NCI-H526 (cell line): ENCODE measurements at places on chromosomes 13 and 19.

DNA sequence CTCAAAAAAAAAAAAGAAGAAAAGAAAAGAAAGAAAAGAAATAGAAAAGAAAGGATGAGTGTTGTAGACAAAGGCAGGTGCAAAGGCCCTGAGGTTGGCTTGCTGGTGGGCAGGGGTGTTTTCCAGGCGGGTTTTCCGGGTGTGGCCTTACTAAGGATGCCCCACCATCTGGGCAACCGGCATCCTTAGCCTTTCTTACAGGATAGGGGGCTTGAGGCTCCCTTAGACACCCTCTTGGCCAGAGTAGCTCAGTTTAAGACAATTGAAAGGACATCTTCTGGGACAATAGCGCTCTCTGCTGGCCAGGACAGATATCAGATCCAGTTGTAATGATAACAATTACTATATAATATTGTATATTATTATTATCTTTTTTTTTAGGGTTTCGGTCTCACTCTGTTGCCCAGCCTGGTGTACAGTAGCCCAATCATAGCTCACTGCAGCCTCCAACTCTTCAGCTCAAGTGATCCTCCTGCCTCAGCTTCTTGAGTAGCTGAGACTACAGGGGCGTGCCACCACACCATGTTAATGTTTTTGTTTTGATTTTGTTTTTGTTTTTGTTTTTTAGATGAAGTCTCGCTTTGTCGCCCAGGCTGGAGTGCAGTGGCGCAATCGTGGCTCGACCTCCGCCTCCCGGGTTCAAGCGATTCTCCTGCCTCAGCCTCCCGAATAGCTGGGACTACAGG, 1.4 kb upstream of the QTRT1 start:
- peak; percentile 63 for DNase-seq

DNA sequence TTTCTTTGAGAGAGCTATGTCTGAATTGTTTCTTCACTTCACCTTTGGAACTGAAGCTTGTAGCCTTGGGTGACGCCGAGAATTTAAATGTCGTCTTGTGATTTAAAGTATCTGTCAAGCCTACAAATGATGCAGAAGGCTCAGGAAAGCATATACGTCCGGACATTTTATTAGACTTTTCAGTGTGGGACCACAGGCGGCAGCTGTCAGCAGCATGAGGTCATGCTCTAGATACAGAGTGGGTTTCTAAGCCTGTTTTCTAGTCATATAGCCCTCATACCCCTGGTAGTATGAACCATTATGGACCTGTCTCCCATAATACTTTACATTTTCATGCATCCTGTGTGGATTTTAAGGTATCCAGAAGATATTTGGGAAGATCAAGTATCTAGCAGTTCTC, 212.3 kb downstream of the ATP8A2 start:
- DNase-seq: no peak

DNA sequence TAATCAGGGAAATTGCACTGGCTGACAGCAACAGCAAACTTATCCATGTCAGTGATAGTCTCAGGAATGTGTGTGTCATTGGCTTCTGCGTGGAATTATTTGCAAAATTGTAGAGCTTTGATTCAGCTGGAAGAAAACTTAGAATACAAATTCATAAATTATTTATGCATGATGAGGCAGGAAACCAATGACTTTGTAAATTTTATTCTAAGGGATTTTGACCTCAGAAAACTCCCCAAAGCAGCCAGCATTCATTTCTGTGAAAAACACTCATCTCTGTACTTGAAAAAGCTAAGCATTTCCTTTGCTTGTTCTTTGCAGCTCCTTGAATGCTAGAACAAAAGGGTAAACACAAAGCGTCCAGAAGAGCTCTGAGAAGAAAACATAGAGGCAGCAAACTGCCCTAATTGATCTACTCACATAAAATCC, 162.4 kb downstream of the DCT start:
- peak; percentile 14 for DNase-seq

GRCh38 chr19:2524361-2524839, 48.5 kb downstream of the GADD45B start:
- no peak for DNase-seq

- no peak for DNase-seq
Observed at GRCh38 chr19:49343123-49343522, 7.9 kb downstream of the CD37 start.

DNA sequence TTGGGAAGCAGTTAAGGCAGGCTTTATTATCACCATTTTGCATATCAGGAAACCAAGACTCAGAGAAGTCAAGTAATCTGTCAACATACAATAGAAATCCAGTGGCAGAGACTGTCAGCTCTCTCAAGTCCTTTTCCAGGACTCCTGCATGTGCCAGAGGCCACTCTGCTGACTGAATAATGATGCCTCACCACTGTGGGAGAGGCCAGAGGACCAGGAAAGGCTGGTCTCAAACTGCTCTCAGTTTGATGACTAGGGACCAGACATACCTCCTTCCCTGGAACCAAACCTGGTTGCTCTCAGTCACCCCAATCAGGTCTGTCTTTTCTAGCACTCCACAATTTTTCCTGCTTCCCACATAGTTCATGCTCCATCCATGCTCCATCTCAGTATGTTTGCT, 8.0 kb downstream of the RNASEH2B start:
- no peak for DNase-seq

GRCh38 chr19:1389033-1389940, 5.6 kb downstream of the NDUFS7 start:
- DNase-seq: no peak

- peak; percentile 33 for DNase-seq
Observed at GRCh38 chr19:6424195-6424938, at the start of gene KHSRP. TSS of gene KHSRP (minus strand) at chr19:6424811. CDS start at chr19:6424701, 110 bp downstream.

- DNase-seq: no peak
Observed at GRCh38 chr13:23963947-23964346, 66.6 kb upstream of the C1QTNF9B start.

DNA sequence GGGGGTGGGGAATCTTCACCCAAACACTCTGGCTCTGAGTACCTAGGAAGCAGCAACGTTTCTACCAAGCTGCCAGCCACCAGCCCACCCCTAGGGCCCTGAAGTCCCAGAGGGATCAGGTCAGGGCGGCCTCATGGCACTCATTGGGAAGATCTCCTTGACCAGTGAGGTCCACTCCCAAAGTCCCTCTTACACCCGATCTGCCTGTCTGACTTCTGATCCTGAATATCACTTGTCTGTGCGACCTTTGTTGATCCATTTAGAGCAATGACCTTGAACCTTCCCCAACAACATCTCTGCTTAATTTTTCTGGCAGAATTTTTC, 2.1 kb upstream of the GNA15 start:
- DNase-seq: no peak

GRCh38 chr13:45490068-45490467, 25.3 kb downstream of the COG3 start:
- peak; percentile 9 for DNase-seq

DNA sequence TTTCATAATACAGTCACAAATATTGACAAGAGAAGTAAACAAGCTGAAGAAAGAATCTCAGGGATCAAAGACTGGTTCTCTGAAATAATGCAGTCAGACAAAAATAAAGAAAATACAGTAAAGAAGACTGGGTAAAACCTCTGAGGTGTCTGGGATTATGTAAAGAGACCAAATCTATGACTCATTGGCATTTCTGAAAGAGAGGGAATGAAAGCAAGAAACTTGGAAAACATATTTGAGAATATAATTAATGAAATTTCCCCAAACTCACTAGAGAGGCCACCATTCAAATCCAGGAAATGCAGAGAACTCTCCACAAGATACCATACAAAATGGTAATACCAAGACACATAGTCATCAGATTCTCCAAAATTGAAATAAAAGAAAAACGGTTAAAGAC, 53.0 kb upstream of the GPC6 start:
- DNase-seq: no peak

DNA sequence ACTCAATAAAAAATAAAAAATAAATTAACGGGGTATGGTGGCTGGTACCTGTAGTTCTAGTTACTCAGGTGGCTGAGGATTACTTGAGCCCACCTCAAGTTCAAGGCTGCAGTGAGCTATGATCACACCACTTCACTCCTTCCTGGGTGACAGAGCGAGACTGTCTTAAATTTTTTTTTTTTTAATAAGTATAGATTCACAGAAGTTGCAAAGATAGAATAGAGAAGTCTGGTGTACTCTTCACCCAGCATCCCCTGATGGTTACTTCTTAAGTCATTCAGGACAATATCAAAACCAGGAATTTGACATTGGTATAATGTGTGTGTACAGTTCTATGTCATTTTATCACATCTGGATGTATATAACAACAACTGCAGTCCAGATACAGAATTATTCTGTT, 7.7 kb upstream of the CD22 start:
- no peak for DNase-seq

GRCh38 chr13:78024996-78025395, 106.4 kb upstream of the EDNRB start:
- no peak for DNase-seq

GRCh38 chr19:55579766-55580621, 654 bp downstream of the ZNF579 start:
- peak; percentile 56 for DNase-seq

DNA sequence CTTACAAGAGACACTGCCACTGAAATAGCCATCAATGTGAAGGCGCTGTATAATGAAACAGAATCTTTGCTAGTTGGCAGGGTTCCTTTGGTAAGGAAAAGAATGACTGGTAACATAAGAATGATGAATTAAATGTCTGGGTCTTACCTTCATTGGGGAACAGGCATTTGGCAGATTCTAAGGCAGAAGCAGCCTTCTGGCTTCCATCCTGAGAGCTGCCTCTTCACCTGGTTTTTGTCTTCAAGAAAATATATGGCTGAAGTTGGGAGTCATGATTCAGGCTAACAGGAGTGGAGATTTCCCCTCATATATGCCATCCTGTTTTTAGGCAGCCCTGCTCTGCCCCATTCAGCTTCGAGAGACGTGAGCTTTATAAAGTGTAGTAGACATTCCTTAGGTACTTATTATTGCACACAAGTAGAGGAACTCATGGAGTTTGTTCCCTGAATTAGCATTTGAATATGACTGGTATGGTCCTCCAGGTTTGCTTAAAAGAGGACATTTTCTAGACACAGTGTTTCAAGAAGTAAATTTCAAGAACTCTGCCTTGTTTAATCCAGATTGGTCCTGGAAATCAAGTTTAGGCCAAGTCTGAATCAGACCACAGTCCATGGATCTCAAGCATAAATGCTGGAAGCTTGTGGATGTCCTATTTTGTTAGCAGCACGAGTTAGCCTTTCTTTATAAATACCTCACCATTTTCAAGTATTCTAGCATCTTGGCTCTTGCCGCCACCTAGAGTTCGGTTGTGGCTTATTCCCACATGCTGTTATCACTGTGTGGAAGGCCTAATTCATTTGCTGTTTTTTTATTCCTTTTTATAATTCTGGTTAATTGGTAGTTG, 56.2 kb upstream of the AKAP11 start:
- no peak for DNase-seq

GRCh38 chr13:111604097-111604496, 283.7 kb downstream of the TEX29 start:
- DNase-seq: no peak

DNA sequence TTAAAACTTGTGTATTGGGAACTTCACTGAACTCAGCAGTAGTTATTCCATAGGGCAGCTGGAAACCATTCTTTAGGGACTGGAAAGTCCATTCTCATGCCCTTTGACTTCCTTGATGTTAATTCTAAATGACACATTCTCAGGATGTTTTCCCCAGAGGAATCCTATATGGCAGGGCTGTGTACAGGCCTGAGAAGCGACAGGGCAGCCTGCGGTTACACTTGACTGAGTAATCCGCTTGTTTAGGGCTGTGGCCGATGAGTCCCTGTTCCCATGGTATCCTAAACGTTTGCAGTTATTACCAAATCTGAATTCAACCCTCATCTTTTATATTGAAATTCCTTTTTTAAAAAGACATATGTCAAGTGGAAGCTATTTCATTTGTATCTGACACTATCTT, 83.5 kb downstream of the COL4A2 start:
- no peak for DNase-seq

DNA sequence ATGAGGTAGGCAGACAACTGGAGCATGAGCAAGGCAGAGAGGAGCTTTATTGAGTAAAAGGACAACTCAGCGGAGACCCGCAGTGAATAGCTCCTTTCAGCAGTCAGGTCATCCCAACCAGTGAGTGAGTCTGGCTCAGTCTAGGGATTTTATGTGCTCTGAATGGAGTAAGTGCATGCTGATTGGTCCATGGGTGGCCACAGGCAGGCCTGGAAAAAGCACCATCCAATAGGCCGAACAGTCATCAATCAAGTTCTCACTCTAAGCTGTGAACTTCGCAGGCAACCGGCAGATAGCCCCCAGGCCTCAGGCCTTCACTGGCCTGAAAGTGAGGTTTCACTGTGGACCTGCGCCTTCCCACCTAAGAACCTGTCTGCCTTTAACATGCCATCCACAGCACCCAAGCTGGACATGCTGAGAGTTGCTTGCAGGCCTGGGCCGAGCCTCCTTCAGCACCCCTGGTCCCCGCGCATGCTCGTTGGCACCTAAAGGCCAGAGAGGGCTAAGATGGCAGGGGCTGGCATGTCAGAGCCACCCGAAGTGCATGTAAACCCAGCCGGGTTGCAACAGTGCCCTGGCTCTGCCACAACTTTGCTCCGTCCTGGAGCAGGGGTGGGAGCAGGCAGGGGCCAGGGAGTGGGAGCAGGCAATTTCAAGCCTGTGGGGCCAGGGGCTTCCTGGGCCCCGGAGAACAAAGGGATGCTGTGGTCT, 698.7 kb downstream of the SLITRK1 start:
- DNase-seq: no peak

- no peak for DNase-seq
Observed at GRCh38 chr13:29315847-29316246, 279.6 kb downstream of the SLC7A1 start.

DNA sequence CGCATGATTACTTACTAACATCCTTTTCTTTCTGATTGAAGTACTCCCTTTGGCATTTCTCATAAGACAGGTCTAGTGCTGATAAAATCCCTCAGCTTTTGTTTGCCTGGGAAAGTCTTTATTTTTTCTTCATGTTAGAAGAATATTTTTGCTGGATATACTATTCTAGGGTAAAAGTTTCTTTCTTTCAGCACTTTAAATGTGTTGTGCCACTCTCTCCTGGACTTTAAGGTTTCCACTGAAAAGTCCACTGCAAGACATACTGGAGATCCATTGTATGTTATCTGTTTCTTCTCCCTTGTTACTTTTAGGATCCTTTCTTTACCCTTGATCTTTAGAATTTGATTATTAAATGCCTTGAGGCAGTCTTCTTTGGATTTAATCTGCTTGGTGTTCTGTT, 796.7 kb downstream of the UQCRFS1 start:
- no peak for DNase-seq

DNA sequence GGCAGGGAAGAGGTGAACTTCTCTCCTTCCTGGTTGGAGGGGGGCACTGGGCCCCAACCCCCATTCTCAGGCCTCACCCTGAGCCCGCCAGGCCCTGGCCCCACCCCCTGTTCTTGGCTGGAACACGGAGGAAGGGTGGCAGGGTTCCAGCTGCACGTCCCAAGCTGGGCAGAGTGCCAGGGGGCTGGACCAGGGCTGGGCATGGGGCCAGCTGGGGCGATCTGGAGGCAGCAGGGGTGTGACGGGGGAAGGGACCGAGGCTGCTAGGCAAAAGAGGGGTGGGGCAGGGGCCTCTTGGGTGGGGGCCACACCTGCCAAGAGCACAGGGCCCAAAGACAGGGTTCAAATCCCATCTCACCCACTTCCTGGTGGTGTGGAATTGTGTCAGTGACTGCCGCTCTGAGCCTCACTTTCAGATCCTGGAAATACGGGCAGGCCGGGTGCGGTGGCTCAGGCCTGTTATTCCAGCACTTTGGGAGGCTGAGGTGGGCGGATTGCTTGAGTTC, 2.2 kb downstream of the HIF3A start:
- DNase-seq: no peak
